Activated CD4-positive, CD25-positive, alpha-beta regulatory T cell (primary cell): ENCODE measurements at places on chromosomes 16 and 17.

DNA sequence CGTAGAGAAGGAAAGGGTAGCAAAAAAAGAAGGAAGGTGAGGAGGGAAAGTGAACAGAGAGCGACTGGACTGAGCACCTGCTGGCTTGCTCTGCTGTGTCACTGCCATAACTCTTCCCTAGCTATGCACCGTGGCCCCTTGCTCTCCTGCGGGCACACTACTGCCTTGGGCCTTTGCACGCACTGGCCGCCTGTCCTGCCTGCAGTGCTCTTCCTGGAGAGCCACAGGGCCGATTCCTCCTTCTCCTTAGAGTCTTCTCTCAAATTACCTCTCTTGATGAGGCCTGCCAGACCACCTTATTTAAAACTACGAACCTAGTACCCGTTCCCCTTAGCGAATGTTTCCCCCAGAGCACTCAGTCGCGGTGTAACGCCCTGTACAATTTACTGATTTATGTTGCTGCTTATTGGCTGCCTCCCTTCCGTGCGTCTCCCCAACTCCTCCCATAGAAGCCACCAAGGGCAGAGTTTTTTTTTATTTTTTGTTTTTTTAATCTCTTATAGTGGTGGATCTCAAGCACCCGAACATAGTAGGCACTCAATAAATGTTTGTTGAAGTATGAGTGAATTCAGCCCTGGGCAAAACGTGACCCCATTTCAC lies 70.3 kb downstream of the RAI1 start:
- no peak for DNase-seq

DNA sequence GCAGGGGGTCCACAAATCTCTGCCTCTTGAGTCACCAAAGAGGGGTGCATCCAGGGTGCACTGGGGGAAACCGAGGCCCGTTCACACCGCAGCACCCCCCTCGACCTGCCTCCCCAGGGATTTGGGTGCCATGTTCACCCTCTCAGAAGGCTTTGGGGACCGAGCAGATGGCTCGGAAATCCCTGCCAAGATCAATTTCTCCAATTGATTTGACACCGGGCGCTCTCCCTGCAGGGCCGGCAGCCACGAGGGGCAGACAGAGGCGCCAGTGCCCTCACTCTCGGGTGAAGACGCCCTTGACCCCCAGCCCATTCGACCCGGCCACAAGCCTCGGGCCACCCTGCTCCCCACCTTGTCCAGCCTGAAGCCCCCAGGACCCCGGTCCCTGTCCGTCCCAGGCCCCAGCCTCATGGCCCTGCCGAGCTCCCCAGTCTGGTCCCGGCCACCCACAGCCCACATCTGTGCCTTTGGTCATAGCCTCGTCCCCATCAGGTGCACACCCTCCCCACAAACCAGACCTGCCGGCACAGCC lies 9.3 kb downstream of the SSTR5 start:
- DNase-seq, result no peak

GRCh38 chr16:89922477-89922883 lies 662 bp upstream of the TUBB3 start:
- DNase-seq, result no peak

DNA sequence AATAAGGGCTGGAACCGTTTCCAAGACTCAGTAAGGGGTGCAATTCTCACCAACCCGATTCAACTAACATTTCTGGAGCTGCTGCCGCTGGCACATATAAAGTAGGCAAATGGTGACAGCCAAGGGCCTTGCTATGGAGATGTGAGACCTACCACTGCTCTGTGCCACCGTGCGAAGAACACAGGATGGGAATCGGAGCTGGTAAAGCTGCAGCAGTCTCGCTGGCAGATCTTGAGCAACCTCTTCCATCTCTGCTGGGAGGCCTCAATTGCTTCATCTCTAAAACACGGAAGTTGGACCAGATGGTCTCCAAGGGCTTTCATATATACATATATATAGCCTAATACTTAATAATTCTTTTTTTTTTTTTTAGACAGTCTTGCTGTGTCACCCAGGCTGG lies 128.9 kb upstream of the RCVRN start:
- DNase-seq, result no peak

- no peak for DNase-seq
These were observed 2.8 kb upstream of the ALDH3A2 start for GRCh38 chr17:19645734-19646201.

- no peak for DNase-seq
These were observed 468 bp downstream of the FLYWCH2 start for GRCh38 chr16:2883458-2883908.

DNA sequence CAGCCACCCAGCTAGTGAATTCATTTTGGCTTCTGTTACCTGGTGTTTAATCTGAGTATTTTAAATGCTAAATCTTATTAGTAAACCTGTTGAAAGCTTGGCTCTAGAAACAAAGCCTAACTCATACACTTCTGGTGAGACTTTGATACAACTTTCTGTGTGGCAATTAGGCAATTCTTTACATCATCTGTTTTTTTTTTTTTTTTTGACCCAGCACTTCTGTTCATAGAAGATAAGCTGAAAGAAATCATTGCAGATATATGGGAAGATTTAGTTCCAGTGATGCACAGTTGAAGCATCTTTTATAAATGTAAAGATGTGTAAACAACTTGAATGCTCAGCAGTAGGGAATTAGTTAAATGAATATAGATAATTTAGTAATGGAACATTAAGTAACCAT lies 21.7 kb upstream of the ABCC11 start:
- DNase-seq, result no peak

- DNase-seq, result peak; percentile 43
These were observed 3.4 kb upstream of the HEXD start for GRCh38 chr17:82414548-82415281.

GRCh38 chr17:51374209-51374608 lies 113.9 kb downstream of the UTP18 start:
- DNase-seq, result no peak

DNA sequence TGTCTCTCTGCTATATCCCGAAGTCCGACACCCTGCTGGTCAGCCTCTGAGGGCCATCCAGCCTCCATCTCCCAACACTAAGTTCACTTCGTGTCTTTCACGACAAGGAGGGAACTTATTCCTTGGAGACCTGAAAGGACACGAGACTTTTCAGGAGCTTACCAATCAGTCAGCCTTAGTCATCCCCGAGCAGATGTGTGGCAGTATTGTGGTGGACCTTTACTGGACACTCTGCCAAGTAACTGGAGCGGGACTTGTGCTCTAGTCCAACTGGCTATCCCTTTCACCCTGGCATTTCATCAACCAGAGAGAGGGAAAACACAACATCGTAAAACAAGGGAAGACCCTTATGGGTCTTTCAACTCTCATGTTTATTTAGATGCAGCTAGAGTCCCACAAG lies 87.1 kb downstream of the EMP2 start:
- DNase-seq, result no peak

DNA sequence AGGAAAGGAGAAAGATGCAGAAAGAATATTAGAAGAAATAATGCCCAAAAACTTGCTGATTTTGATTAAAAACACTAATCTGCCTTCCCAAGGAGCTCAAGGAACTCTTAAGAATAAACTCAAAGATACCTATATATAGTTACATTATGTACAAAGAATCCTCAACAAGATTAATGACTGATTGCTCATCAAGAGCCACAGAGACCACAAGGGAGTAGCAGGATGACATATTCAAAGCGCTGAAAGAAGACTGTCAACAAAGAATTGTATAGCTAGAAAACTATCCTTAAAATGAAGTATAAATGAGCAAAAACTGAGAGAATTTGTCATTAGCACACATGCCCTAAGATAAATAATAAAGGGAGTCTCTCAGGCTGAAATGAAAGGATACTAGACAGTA lies 6.2 kb downstream of the LPCAT2 start:
- no peak for DNase-seq

DNA sequence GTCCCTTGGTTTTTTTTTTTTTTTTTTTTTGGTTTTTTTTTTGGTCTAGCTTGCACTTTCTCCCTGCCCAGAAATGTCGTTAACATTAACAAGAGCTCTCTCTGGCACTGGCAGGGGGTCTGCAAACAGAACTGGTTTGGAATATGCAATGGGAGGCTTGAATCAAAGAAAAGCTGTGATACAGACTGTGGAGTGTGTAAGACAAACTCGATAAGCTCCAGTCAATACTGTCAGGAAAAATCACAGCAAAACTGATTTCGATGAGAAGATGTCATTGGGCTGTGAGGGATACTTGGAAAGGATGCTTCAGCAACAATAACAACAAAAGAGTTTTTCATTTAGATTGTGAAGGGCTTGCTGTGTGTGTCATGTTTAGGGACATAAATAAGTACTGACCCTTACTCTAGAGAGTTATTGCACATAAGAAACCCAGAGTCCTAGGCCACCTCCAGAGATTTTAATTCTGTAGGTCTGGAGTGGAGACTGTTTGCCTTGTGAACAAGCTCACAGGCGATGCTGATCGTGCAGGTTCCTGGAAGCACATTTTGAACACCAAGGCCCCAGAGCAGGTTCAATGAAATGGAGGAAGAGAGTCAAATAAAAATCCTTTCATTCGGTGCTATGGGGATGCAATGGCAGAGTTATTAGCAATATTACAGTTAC lies 470.7 kb upstream of the RBFOX1 start:
- DNase-seq, result no peak

- no peak for DNase-seq
These were observed 383.1 kb downstream of the KCNJ2 start for GRCh38 chr17:70552230-70552981.

- DNase-seq, result no peak
These were observed 5.8 kb downstream of the DCUN1D3 start for GRCh38 chr16:20894388-20894787.

- DNase-seq, result no peak
These were observed at the start of gene KCNJ16 for GRCh38 chr17:70074956-70075355. Gene KCNJ16 (plus strand): TSS chr17:70075225. CDS start chr17:70132088, 56,863 bp downstream.

GRCh38 chr17:6495450-6496115 lies 51.3 kb downstream of the PIMREG start:
- no peak for DNase-seq

- no peak for DNase-seq
These were observed 104.5 kb downstream of the C16orf78 start for GRCh38 chr16:49478107-49478506.

DNA sequence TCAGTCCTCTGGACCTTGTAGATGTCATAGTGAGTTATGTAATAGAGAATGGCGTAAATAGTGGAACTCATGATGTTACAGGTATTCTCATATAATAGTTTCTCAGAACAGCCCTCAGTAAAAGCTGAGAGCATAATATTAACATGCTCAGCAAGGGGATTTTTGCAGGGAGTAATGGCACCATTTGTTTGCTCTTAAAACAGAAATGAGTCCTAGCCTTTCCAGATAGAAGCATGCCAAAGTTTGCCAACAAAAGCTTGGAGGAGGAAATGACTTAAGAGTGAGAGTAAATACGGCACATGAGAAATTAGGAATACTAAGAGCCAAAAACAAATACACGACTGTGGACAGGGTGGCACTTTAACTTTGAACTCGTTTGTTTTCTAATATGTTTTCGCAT lies 198.4 kb downstream of the ANKFN1 start:
- DNase-seq, result no peak

- DNase-seq, result no peak
These were observed 145.4 kb downstream of the CDH13 start for GRCh38 chr16:82772215-82772614.
